Dermis microvascular lymphatic vessel endothelial cell (primary cell): ENCODE measurements at places on chromosomes 6 and 20. TPM values are rescaled to one million over a fixed set of nuclear protein-coding genes. Genes with fewer than 3 reads are reported as not detected.

DNA sequence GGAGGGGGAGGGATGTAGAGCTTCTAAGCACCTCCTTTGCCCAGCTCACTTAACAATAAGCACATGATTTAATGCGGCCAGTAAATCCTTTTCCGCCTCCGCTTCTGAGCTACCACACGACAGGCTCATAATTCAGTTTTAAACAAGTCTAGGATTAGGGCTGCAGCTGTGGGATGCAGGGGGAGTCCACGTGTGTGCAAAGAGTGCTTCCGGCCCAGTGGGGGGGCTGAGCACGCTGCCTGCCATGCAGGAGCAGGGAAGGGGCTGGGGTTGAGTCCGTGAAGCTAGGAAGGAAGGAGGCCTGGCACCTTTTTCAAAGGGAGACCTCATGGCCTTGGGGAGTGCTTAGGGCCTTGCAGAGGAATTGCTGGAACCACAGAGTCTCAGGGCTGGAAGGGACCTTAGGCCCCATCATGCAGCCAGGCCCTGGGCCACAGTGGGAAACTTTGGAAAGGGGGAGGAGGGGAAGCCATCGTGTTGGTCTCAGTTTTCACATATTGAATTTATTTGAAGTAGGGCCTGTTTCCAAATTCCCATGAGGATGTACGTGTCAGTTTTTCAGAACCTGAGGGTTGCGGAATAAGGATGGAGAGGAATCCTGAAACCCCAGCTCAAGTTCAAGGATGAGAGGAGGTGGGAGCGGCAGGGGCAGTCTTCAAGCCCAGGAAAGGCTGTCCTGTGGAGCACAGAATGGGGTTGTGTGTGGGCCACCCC, 96.1 kb downstream of the VEGFA start:
- no peak for DNase-seq

SLC2A4RG gene
- 5.9 and 9.2 TPM in 2 replicates for total RNA-seq

DNA sequence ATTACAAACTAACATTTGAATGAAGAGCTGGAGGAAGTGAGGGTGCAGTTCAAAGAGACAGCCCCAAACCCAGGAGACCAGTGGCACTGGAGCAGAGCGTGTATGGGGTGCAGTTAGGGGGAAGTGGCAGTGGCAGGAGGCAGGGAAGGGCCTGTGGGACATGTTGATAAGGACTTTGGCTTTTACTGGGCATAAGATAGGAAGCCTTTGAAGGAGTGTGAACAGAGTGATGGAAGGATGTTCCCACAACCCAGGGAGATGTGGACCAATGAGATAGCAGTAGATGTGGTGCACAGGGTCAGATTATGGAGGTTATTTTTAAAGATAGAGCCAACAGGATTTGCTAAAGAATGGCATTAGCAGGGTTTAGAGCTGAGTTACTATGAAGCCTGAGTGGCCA, 56.4 kb downstream of the AIG1 start:
- DNase-seq: no peak

DNA sequence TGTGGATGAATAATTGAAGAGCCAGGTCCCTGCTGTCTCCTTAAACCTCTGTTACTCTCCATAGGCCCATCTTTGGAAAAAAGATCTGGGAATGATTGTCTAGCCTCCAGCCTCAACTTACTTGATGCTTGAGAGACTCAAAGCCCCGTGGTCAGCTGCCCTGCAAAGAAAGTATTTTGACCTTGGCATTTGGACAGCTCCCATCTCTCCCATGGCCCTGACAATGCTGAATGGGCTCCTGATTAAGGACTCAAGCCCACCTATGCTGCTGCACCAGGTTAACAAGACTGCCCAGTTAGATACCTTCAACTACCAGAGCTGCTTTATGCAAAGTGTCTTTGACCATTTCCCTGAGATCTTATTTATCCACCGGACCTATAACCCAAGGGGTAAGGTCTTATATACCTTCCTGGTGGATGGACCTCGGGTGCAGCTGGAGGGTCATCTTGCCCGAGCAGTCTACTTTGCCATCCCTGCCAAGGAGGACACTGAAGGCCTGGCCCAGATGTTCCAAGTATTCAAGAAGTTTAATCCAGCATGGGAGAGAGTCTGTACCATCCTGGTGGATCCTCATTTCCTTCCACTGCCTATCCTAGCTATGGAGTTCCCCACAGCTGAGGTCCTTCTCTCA, 1.6 kb downstream of the ZSWIM1 start:
- DNase-seq: no peak

- peak; percentile 40 for DNase-seq
These were observed 70.6 kb downstream of the MRPL14 start for GRCh38 chr6:44056392-44057237.

SEL1L2 gene
- not detected in 2 replicates for total RNA-seq

- no peak for DNase-seq
These were observed 785 bp upstream of the ULBP3 start for GRCh38 chr6:150069706-150070105.

- no peak for DNase-seq
These were observed 313.0 kb upstream of the CDYL start for GRCh38 chr6:4463236-4463635.

IMPG1 gene
- total RNA-seq: not detected in 2 replicates

DNA sequence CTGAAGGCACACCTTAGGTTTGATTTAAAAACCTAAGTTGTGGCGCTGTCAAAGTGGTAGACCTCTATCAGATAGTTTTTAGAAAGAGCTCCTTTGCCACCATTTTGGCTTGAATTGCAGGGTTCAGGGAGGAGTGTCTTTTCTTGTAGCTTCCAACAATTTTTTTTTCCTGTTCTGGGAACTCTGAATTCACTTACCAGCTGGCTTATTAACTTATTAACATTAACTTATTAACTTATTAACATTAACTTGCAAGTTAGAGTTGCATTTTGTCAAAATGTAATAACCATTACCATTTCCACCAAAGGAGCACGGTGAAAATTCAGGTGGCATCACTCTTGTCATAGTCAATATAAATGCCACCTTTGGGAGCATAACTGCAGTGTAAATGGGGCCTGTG, 181.9 kb downstream of the ISM1 start:
- DNase-seq: no peak

DNA sequence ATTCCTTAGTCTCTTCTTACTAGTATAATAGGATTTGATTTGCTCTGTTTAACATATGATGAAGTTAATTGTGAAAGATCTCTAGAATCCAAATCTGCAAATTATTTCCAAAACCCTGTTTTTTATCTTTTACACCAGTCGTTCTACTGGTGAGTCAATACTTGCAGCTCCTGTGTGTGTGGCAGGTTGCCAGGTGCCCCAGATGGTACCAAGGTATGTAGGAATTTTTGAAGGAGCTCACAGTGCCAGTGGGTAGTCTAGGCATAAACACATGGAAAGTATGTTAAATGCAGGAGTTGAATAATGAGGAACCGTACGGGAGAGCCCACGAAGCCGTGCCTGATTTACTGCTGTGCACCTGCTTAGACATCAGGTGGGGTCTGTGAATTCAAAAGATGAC, 192.2 kb downstream of the FARS2 start:
- DNase-seq: no peak
